RPMI7951 (cell line): ENCODE measurements at places on chromosomes 11 and 22. TPM values are rescaled to one million over a fixed set of nuclear protein-coding genes. Genes with fewer than 3 reads are reported as not detected.

DNA sequence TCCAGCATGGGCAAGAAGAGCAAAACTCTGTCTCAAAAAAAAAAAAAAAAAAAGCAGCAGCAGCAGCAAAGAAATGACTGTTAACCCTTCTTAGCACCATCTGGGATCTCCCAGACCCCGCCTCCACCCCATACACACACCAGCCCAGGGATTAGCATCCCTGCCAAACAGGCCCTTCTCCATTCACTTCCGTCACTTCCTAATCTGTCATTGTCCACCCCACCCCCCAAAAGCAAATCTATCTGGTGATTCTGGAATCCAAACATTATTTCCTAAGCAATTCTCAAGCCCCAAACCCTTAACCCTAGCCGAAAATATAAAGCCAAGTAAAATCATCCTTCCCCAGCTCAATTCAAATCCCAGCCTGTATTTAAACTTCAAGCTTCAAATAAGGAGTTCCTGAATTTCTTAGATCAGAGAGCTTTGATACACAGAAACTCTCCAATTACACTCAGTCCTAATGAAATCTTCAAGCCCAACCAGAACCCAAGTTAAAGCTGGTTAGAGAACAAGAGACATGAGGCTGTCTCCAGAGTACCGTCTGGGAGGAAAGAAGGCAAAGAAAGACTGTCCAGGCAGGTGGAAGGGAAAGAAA is 6.0 kb upstream of the AHNAK start:
- peak; percentile 47 for DNase-seq

- no peak for DNase-seq
These were observed 33.1 kb upstream of the CYB5R3 start for GRCh38 chr22:42682113-42682851.

GRCh38 chr22:49503896-49504521 is 323.7 kb downstream of the BRD1 start:
- no peak for DNase-seq

Gene GRK3
- 1.1 and 1.2 TPM in 2 replicates for total RNA-seq

Gene C11orf97
- total RNA-seq, result not detected in 2 replicates

DNA sequence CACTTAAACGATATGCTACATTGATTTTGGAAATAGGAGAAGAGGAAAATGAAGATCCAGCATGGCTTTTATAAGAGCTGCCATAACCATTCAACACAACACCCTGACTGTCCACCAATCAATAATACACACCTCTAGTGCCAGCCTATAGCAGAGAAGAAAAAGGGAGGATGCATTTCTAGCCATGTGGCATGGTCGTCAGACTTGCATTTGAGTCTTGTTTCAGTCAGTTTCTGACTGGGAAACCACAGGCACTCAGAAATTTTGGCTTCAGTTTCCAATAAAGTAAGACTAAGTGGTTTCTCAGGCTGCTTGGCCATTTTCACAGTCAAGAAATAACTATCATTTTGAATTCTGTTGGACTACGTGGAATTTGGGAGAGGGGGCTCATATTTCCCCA is 523.5 kb upstream of the LRRC4C start:
- DNase-seq, result no peak

- no peak for DNase-seq
These were observed 48.5 kb downstream of the ZNF280B start for GRCh38 chr22:22460060-22460459.

GRCh38 chr11:45850446-45850845 is 3.2 kb downstream of the CRY2 start:
- peak; percentile 7 for DNase-seq

Gene KCNJ11
- not detected in 2 replicates for total RNA-seq

DNA sequence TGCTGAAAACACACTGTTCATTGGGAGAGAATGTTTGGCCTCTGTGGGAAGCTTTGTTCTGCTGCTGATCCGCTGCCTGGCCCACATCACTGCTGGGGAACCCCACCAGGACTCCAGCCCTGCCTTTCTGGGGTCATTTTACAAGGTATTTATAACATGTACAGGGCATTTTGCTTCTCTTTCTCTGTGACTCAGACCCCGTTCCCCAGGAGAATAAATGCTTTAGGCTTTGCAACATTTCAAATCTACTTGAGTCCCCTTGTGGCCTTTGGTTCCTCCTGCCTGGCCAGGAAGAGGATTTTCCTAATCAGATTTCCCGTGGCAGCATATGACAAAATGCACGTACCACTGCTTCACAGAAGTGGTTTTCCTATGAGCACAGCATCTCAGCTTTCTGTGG is 43.0 kb downstream of the BTG4 start:
- peak; percentile 40 for DNase-seq

DNA sequence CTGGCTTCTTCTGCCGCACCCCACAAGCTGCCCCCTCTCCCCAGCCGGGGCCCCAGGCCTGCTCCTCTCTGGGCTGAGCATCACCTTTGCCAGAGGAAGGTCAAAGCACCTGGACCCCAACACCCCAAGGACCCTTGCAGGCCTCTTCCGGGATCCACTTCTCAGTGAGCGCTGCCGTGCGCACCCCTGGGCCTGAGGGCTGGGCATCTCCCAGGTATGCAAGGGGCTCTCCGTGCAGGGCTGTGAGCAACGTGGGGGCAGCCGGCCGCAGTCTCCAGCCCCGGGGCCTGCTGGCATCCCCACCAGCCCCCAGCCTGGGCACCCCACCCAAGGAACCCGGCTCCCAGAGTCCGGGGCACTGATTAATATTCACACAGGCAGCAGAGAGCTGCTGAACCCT is 64.0 kb downstream of the BRD1 start:
- DNase-seq, result no peak

DNA sequence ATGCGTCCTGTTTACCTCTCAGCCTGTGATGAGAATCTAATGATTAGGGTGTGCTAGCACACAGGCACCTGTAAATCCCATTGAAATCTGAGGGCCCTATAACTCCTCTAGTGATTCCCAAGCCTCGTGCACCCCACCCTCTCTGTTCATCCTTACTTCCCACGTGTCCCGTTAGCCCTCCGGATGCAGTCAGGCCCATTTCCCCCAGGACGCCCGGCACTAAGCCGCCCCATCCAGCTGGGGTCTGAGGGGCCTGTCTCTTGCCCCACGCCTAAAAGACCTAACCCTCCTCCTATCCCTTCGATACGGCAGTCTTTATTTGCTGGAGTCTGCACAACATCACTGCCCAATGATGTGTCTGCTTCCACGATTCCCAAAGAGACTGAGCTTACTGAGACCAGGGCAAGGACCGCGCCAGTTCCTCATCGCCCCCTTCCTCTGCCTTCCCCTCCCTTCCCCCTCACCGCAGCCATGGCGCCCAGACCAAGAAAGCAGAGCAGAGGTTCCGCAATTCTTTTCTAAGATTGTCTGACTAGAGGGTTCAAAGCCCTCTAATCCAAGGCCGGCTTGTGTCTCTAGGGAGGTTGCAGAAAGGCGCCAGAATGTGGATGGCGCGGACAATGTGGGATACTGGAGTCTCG is 1.1 kb upstream of the FADS2 start:
- DNase-seq, result no peak

Gene OR51A2
- not detected in 2 replicates for total RNA-seq

- DNase-seq, result no peak
These were observed 16.7 kb downstream of the DDX25 start for GRCh38 chr11:125921042-125921441.

- no peak for DNase-seq
These were observed 79.4 kb downstream of the PRR5L start for GRCh38 chr11:36375353-36376008.

GRCh38 chr11:73393011-73393380 is 16.8 kb downstream of the RELT start:
- DNase-seq, result no peak

- DNase-seq, result peak; percentile 72
These were observed 39.9 kb downstream of the MAML2 start for GRCh38 chr11:96303064-96303463.

Gene OR52E8
- total RNA-seq, result not detected in 2 replicates

DNA sequence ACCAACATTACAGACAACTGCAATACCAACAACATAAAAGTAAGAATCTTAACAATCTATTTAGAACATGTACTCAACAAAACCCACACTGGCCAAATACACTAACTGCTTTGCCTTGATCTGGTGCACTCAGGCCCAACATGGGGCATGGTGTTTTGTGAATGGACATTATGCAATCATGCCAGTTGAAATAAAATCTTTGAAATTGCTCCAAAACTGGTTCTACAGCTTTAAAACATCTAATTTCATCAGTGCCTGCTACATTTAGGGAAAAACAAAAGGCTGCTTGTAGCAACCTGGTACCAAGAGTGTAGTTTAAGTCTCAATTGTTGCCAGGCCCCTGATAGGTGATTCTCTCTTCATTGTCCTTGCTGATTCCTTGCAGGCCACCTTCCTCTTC is 3.3 kb upstream of the CTR9 start:
- DNase-seq, result no peak

- no peak for DNase-seq
These were observed 70.5 kb upstream of the FAT3 start for GRCh38 chr11:92154110-92154509.

DNA sequence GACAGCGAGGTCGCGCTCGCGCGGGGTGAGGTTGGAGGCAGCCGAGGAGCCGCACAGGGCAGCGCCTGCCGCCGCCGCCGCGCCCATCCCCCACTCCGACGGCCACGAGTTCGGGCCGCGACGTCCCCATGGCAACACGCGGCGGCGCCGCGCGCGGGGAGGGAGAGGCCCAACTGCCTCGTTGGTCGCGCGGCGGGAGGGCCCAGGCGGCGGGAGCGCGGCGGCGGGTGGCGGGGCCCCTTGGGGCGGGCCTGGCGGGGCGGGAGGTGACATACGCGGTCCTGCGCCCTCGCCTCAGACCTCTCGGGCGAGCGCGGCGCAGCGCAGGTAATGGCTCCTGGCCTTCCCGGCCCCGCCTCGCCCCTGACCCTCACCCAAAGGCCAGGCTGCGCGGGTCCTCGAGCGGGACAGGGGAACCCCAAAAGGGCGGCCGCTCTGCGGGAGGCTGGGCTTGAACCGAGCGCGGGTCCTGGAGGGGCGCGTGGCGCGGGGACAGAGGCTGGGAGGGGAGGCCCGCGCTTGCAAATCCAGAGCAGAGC is at the start of gene DEUP1:
TSS of gene DEUP1 (plus strand) at position 297 of the 539 bp plus-strand sequence. CDS start 1,518 bp downstream, outside the sequence.
- no peak for DNase-seq

- DNase-seq, result no peak
These were observed 334 bp downstream of the CADM1 start for GRCh38 chr11:115503886-115504275.

- DNase-seq, result peak; percentile 94
These were observed 163.9 kb downstream of the ADAMTS15 start for GRCh38 chr11:130612291-130612851.

Gene CFAP300
- total RNA-seq, result 1.6 and 3.2 TPM in 2 replicates

DNA sequence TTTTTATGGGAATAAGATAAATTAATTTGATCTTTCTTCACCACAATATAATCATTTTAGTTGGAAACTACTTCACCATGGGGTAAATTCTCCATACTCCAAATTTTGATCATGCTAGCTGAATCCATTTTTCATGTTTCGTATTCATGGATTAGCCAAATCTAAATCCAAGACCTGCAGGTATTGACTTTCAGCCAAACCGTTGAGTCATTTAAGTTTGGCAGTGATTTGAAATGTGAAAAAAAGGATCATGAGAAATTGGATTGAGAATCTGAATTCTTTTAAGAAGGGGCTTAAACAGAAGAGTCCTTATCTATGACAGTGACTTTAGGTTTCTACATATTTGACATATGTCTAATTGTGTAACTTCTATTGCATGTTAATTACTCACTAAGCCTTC is 5.3 kb downstream of the GAS2 start:
- DNase-seq, result no peak

GRCh38 chr11:40100162-40100553 is 1359.3 kb downstream of the LRRC4C start:
- no peak for DNase-seq

Gene TTC17
- total RNA-seq, result 30.8 and 31.7 TPM in 2 replicates

- DNase-seq, result no peak
These were observed 60.7 kb upstream of the CCDC89 start for GRCh38 chr11:85746670-85747069.
